ENCODE measurements at places on chromosomes 1 and 21.

- DNase-seq, result no peak
Measured at GRCh38 chr1:220370041-220370700, 97.9 kb upstream of the RAB3GAP2 start.

DNA sequence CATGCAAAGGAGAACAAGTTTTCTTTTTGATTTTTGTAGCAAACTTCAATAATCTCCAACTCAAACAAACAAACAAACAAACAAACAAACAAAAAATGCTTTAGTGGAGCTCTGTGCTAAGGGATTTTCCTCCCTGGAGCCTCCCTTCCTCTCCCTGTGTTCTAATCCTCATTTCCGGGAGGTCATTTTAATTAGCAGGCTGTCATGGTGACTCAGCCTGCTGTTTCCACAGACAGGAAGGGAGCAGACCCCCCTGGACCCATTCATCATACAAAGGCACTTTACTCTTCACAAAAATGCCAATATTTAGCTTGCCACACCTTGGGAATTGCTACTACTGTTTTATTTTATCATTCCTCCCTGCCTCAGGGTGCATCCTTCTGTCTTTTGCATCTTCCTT is 61.0 kb upstream of the SPATA6 start:
- DNase-seq, result no peak

- no peak for DNase-seq
Measured at GRCh38 chr1:201511941-201512539, 5.1 kb upstream of the CSRP1 start.

- peak; percentile 10 for DNase-seq
Measured at GRCh38 chr1:232511172-232511571, 118.8 kb downstream of the SIPA1L2 start.

- DNase-seq, result no peak
Measured at GRCh38 chr1:30589083-30589482, 134.3 kb downstream of the MATN1 start.

DNA sequence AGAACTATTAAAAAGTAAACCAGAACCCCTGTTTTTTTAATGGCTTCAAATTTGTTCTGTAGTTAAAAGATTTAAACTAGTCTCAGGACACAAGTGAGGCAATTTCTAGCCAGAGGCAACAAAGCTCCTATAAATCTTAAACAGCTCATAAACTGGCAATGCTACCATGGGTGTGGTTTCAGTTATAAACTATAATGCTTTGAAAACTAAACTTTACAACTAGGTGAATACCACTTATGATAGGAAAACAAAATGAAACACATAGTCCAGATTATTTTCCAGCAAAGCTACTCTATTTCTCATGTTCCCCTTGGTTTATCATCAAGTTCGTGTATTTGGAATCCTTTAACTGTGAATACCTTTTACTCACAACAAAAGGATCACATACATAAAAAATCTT is 282.5 kb downstream of the VAV3 start:
- DNase-seq, result no peak

Measured in fibroblast of pulmonary artery (primary cell).